ENCODE measurements at places on chromosomes 4 and X.
A peak's percentile ranks its signal among the peaks of the same experiment; 100 is the strongest.

DNA sequence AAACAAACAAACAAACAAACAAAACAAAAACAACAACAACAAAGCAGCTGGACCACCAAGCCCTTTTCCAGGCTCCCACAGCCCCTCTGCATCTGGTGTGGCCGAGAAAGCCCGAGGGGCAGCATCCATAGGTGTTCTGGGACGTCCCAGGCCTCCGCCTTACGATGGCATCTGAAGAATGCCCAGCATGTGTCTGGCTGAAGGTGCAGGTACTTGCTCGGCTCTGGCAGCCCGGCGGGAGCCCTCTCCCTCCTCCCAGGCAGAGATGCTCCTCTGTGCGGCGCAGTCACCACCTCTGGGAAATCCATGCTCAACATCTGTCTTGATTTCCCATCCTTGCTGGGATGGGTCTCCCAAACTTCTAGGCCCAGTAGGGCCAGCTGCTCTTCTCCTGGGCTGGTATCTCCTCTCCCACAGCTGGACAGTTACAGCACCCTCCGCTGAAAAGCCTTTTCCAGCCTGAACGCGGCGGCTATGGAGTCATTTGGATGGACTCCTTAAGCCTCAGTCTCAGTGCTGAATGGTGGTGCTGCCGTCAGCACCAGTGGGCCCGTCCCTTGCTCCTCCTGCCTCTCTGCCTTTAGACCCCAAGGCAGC, 4.3 kb downstream of the PSAPL1 start:
- no peak for DNase-seq

DNA sequence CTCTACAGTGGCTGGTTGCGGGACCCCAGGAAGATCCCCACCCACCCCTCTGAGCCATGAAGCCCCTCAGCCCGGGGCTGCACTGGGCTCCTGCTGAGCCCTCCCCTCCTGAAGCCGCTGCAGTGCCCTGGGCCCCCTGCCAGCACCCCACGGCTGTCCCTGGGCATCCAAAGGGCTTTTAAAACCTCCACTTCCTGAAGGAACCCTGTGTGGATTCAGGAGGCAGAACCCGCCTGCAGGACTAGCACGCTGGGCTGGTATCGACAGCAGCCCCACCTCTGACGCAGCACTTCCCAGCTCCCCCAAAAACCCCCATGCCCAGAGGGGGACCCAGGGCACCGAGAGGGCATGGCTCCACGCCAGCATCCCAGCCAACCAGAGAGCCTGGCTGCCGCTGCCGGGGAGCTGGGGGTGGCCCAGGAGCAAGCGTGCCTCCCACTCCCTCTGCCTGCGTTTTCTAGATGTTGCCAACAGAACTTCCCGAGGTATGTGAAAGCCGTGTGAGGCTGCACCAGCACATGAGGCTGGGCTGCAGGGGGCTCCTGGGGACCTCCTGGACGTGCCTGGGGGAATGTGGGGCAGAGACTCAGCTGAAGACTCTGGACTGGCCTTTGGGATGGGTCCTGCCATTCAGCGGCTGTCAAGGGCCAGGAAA, 6.3 kb downstream of the MXD4 start:
- DNase-seq = no peak

DNA sequence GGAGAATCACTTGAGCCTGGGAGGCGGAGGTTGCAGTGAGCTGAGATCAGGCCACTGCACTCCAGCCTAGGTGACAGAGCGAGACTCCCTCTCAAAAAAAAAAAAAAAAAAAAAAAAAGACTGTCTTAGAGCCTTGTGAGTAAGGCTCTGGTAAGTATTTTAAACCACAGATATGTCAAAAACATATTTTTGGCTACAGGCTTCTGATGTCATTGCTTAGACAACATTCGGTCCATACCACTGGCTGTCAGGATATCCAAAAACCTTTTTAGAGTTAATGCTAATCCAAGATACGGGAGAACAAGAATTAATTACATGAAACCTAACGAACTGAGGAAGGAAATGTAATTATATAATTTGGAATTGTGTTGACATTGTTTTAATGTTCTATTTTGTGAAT, 999.5 kb upstream of the PABPC4L start:
- no peak for DNase-seq

DNA sequence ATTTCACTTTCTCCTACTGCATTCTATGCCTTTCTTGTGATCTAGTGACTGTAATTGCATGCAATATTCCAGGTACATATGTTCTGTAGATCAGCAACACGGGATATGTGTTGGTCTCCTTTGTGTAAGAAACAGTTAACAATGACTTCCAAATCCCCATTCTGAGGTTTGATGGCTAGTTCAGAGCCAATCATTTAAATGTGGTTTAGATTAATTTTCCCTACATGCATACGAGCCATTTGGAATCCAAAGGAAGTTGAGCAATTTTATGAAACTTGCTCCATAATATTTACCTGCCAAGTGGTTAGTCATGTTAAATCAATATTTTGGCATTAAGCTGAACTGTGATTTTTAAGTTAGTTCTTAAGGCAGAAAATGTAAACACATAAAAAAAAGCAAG, 172.8 kb upstream of the DCAF12L2 start:
- no peak for DNase-seq

- DNase-seq = no peak
These were observed 127.5 kb downstream of the COX7B2 start for GRCh38 chr4:46781434-46782092.

DNA sequence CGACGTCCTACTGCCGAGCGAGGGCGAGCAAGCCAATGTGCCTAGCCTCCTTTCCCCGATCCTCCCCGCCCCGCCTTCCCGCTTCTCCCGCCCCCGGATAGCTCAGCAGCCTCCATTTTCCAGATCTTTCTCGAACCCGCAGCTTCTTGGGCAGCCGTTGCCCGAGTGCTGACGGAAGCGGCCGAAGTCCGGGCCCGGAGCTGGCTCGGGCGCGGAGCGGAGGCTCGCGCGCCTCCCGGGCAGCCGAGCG, 172 bp upstream of the HSPA4L start:
- peak; percentile 52 for DNase-seq

- no peak for DNase-seq
These were observed 27.2 kb upstream of the GATB start for GRCh38 chr4:151788021-151788420.

GRCh38 chr4:4995908-4996265, 23.4 kb downstream of the CYTL1 start:
- DNase-seq = no peak

GRCh38 chr4:27844376-27844775, 983.7 kb downstream of the STIM2 start:
- no peak for DNase-seq

- no peak for DNase-seq
These were observed 47.9 kb downstream of the ZNF827 start for GRCh38 chr4:145890689-145891088.

DNA sequence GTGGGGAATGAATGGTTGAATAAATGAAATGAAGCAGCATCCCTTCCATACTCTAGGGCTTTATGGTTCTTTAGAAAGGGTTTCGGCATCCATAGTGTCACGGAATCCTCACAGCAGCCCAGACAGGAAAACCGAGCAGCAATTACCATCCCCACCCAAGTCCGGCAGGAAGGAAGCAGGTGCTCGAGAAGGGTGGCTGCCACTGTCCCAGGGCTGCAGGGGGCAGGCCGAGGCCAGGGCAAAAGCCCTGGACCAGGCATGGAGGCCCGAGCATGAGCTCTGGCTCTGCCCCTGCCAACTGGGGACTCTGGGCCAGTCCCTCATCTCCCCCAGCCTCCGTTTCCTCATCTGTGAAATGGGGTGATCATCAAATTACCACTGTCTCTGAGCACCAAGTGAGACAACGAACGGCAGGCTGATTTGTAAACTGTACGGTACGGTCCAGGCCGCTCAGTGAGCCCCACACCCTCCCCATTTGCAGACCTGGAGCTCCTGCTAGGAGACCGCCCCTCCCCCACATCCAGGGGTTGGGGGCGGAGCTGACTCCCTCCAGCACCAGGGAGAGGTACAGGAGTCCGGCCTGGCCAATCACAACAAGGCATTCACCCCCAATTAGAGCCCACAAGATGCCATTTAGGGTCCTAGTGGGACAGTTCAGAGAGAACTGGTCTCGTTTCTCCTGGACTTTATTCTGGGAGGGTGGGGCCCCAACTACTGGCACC, 100.4 kb downstream of the WFS1 start:
- DNase-seq = no peak

GRCh38 chr4:89906316-89906715, 11.7 kb downstream of the MMRN1 start:
- DNase-seq = no peak

GRCh38 chr4:70179811-70180210, 15.7 kb upstream of the ODAM start:
- no peak for DNase-seq

- DNase-seq = peak; percentile 22
These were observed 70.6 kb downstream of the ARFIP1 start for GRCh38 chr4:152850377-152850776.

GRCh38 chr4:40710484-40711254, 39.1 kb upstream of the NSUN7 start:
- DNase-seq = no peak
